ENCODE measurements at places on chromosomes 3 and 15. TPM values are rescaled to one million over a fixed set of nuclear protein-coding genes. Genes with fewer than 3 reads are reported as not detected.

- DNase-seq = no peak
Measured at GRCh38 chr15:80586161-80586560, 108.9 kb upstream of the ABHD17C start.

GRCh38 chr3:99425930-99426329 lies 212.5 kb upstream of the COL8A1 start:
- DNase-seq = no peak

DNA sequence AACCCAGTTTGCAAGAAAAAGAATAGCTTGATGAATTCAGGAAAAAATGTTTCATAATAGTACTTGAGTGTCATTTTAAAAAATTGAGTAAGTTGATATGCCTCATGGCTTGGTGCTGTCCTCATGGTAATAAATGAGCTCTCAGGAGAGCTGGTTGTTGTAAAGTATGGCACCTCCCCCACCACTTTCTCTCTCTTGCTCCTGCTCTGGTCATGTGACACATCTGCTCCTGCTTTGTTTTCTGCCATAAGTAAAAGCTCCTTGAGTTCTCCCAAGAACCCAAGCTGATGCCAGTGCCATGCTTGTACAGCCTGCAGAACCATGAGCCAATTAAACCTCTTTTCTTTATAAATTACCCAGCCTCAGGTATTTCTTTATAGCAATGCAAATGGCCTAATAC lies 108.8 kb upstream of the CRBN start:
- DNase-seq = no peak

RYR3 gene
- 0.07 TPM for polyA plus RNA-seq

- no peak for DNase-seq
Measured at GRCh38 chr3:43695863-43696262, 5.1 kb downstream of the ABHD5 start.

GRCh38 chr3:7760718-7761117 lies 740.9 kb upstream of the LMCD1 start:
- no peak for DNase-seq

DNA sequence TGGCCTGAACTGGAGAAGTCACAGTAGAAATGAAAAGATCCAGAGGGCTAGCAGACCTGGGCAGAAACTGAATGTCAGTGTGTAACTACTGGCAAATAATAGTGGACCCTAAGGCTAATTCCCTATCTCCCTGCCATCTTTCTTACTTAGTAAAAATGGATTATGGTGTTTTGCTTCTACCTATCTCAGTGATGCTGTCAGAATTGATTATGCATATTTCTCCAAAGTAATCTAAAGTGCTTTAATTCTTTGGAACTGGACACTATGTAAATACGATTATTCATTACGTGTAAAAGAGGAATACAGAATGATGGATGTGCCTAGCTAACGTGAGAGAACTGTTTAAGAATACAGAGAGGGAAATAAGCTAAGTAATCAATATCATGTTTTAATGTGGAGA lies 651.9 kb downstream of the NLGN1 start:
- DNase-seq = no peak

- no peak for DNase-seq
Measured at GRCh38 chr3:33111581-33111980, 2.2 kb upstream of the CRTAP start.

- no peak for DNase-seq
Measured at GRCh38 chr15:52481915-52482314, 46.8 kb downstream of the MYO5A start.

GRCh38 chr3:113258361-113258760 lies 47.0 kb downstream of the BOC start:
- no peak for DNase-seq

DNA sequence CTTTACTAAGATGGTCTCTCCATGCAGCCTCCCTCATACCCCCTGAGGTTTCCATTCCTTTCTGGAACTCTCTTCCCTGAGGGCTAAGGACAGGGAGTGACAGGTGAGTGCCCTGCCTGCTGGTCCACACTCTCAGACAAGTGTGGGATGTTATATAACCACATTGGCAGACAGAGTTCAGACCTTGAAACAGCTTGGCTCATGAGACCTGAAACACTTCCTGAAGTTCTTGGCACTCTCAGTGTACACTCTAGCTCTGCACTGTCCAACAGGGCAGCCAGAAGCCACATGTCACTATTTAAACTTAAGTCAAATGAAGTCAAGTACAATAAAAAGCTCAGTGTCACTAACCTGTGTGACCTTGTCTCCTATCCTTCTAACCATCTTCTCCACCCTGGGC lies 188.5 kb downstream of the ZNF621 start:
- no peak for DNase-seq

FBXL22 gene
- 19.5 TPM for polyA plus RNA-seq

PLIN1 gene
- polyA plus RNA-seq = 38.8 TPM

GRCh38 chr3:53194210-53195065 lies 33.4 kb downstream of the PRKCD start:
- DNase-seq = peak; percentile 87

DNA sequence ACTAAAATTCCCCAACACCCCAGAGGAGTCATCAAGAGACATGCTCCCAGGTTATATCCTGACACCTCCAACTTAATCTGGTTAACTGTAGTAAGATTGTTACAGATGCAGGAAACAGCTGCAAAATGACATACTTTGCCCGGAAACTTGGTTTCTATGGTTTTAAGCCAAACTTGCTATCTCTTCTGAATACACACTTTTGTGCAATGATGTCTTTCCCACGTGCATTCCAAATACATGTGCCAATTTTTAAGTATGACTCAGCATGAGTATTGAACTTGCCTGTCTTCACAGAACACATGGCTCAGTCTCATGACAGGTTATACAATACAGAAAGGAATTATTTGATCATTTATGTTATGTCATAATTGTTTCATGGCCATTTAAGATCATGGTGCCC lies 207.0 kb upstream of the DCBLD2 start:
- no peak for DNase-seq

- DNase-seq = no peak
Measured at GRCh38 chr15:36951731-36952247, 148.6 kb downstream of the MEIS2 start.

OR5K2 gene
- polyA plus RNA-seq = not detected

- no peak for DNase-seq
Measured at GRCh38 chr15:92885224-92886041, 14.7 kb upstream of the CHD2 start.

DNA sequence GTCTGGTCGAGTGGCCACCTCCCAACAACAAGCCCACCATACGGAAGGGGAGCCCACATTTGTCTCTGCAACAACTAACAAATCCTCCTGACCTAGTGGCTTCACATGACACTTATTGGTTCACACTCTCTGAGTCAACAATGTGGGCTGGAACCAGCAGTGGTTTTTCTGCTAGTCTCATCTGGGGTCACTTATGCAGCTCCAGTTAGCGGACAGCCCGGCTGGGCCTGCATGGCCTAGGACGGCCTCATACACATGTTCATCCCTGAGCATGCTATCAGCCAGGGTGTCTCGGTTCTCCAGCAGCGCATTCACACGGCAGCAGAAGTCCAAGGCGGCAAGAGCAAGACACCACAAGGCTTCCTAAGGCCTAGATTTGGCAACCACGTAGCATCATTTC lies 281.7 kb downstream of the XXYLT1 start:
- DNase-seq = no peak

DNA sequence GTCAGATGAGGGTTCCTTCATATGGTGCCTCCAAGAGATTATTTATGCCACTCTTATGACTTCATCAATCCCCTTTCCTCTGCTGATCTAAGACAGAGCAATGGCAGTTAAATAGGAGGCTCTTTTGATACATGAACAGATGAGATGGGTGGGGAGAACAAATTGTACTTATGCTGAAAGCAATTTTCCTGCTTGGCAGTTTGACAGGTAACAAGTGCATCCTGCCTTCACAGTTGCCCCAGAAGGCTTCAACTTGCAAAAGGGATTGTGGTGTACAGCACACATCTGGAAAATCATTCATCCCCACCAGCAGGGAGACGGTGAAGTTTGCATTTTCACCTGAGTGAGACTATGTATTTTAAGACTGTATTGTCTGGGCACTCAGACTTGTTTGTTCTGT lies 27.3 kb downstream of the ENTPD3 start:
- no peak for DNase-seq

DNA sequence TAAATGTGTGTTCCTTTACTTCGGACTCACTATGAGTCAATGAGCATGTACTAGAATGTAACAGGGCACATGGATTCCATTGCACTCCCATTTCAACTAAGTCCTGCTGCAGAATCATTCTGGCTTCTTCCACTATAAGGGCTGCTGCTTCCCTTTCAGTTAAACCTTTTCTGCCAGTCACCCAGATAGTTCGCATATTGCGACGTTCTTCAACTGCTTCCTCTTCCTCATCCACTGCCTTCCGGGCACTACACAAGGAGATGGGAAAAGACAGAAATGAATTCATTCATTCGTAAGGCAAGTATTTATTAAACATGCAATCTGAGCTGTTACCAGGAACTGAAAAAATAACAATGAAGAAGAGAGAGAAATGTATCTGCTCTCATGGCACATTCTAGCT lies 55.6 kb downstream of the POLQ start:
- DNase-seq = no peak

MYRIP gene
- polyA plus RNA-seq = 2.4 TPM

DNA sequence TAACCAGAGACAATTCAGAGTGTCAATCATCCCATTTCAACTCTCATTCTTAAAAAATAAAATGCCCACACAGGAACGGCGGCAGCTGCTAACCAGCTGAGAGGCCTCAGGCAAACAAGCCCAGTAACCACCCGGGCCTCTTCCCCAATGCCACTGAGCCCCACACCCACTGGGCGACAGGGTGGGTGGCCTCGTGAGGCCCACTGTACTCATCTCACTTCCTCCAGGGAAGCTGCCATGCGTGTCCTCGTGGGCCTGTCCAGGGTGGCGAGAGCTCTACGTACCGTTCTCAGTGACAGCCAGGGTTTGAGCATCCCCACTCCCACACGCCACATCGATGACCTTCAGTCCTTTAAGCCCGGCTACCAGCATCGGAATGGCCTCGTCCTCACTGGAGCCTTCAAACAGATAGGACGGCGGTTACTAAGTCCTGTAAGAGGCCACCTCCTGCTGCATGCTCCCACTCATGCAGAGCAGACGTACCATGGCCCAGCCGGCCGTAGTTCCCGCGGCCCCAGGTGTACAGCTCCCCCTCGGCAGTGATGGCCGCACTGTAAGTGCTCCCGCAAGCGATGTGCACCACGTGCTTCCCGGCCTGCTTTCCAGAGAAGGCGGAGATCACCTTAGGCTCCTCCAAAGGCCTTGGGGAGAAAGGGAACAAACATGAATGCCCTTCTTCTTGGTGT lies 56.5 kb downstream of the HERC2 start:
- DNase-seq = no peak

- DNase-seq = no peak
Measured at GRCh38 chr3:111681661-111682426, 86.7 kb upstream of the ZBED2 start.
